Right cardiac atrium (tissue), 5 donors: ENCODE measurements at places on chromosomes 4 and X. TPM values are rescaled to one million over a fixed set of nuclear protein-coding genes. Genes with fewer than 3 reads are reported as not detected.

DNA sequence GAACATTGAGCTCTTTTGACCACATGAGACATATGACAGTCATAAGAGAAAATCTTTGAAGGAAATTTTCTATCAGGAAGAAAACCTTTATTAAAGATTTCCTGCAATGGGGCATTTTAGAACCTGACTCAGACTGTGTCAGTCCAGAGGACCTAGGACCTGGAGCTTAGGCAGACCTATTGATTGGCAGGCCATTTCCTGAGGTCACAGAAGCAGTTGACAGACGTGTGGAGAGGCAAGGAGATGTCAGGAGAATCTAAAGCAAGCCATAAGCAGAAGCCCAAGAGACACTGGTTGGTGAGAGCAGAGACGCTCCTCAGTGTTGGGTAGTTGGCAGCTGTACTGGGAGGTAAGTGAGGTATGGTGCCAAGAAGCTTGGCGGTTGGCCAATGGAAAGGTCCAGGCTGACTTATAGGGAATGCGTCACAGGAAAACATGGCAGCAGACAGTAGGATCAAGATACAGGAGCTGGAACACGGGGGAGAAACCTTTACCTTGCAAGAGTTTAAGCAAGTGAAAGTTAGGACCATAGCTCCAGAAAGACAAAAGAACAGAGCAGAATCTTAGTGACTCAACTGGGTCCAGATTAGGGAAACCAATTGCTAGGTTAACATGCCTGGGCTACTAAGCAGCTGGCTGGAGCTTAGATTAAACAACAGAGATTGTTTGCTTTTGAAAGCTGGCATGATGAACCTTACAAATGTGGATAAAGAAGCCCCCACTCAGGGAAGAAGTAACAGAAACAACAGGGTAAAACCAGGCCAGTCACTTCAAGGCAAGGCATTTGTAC lies 18.6 kb downstream of the PALLD start:
- DNase-seq, result peak; percentile 41

GRCh38 chr4:146776691-146777090 lies 138.0 kb downstream of the POU4F2 start:
- DNase-seq, result peak; percentile 27

DNA sequence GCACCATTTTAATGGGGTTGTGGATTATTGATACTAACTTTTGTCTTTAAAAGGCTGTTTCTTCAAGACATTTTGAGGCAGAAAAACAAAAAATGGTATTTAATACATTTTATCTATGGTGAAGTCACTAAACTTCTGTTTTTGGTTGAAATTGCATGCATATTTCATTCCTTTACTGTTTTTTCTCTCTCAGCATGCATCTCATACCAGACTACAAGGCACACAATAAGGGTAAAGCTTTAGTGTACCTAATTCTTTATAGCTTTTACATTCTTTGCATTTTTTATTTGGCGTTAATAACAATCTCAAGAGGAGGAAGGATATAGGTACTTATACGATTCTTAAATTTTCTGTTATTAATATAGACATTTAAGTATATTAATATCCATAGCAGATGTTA lies 151.0 kb upstream of the DKK2 start:
- no peak for DNase-seq

DNA sequence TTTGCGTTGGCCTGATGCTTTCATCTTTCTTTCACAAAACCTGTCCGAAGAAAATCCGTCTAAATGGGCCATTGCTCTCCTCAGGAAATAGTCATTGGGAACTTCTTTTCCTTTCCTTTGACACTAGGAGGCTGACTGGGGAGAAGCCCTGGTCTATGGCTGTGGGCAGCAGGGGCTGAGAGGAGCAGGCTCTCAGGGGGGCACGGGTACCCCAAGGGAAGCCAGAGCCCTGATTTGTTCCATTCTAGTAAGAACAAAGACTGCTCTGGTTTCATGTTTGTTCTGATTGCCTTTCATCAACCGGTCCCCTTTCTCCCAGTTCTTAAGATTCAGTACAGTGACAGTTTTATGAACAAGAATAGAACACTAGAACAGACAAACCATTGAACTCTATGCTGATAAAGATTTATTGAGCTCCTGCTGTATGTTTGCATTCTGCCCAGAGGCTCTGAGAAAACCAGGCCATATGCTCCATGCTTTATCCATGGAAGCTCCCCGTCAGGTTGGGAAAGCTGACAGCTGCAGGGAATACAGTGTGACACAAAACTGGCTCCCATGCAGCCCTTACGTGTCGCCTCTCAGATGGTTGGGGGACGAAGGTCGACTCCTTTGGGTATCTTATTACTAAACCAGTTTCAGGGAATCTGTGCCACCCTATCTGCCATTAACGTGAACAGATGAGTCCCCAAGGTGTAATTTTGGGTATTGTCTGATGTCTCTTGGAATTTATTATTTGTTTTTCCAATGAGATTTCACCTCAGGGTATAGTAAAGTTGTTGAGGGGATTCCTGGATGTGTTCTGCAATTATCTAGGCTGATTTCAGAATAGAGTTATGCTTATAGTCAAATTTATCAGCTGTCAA lies 72.4 kb upstream of the MSANTD1 start:
- DNase-seq, result no peak

- no peak for DNase-seq
Measured at GRCh38 chr4:48271626-48272025, 2.0 kb upstream of the TEC start.

Gene SLC26A1
- total RNA-seq, result not detected

- DNase-seq, result peak; percentile 91
Measured at GRCh38 chr4:77074981-77075855, 571 bp downstream of the CCNI start.

- DNase-seq, result peak; percentile 51
Measured at GRCh38 chr4:89489338-89489771, 181.8 kb upstream of the GPRIN3 start.

Gene STAP1
- total RNA-seq, result not detected

Gene GAB3
- 12.8 TPM for total RNA-seq

DNA sequence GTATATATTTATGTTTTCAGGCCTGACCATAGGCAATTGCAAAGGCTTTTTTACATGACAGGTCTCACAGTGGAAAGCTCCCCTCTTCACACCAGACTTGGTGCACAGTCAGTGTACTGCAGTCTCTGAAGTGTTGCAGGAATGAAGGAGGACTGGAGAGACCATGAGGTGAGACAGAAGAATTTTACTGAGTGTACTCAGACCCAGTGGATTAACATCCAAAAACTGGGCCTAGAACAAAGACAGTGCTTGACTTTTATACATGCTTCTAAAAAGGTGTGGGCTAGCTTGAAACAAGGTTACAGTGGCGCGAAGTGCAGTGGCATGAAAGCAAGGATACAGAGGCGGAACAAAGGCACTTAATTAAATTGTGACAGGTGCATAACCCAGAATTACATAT lies 822.9 kb downstream of the RAPGEF2 start:
- DNase-seq, result no peak

Gene PSAPL1
- not detected for total RNA-seq

Gene CSN1S1
- total RNA-seq, result not detected

DNA sequence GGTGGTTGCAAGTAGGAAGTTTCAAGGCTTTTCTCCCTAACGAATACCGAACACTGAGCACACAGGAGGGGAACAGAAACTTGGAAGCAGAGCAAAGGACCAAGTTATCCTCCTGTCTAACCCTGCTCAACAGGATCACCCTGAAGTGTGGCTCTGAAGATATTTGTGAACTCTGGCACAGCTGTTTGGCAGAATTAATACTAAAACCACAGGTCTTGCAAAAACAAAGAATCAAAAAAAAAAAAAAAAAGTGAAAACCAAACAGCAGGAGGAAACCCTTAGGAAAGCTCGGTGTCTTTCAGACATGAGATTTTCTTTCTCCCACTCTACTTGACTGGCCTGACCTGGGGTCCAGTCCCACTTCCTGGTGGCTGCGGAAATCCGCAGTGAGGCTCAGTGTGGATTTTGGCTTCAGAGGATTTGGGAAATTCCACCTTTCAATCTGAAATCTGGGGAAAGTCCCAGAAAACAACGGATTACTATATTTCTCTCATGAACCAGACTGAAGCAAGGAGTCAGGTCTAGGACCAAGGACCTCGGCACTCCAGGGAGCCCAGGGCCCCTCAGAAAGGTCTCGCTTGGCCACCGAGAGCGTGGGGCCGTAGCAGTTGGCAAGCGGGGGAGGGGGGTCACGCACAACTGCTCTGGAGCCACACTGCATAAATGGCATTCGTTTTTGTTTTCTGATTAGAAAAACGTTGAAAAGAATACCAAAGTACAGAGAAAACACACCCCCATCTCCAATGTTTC lies 867 bp downstream of the TIFA start:
- DNase-seq, result peak; percentile 64

DNA sequence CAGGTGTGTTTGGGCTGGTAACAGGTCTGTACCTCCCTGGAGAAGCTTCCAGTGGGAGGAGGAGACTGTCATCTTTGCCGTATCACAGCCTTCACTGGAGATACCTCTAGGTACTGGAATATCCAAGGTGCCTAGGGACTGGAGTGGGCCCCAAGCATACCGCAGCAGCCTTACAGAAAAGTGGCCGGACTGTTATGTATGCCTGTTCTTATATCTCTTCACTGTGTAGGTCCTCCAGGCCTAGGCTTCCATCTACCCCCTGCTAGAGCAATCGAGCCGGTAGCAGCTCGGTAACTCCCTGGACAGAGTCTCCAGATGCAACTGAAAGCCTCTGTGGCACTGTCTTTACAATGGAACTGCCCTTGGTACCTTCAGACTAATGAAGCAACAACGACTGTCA lies 277.4 kb upstream of the GRIA3 start:
- no peak for DNase-seq

- no peak for DNase-seq
Measured at GRCh38 chrX:70497026-70497425, 52.4 kb downstream of the DLG3 start.

Gene PIM2
- total RNA-seq, result 3.6 TPM

GRCh38 chr4:169906104-169906503 lies 120.1 kb downstream of the MFAP3L start:
- DNase-seq, result no peak

- no peak for DNase-seq
Measured at GRCh38 chr4:165208741-165209388, 1.5 kb downstream of the KLHL2 start.

GRCh38 chr4:78423790-78424189 lies 127.8 kb upstream of the ANXA3 start:
- no peak for DNase-seq
